ENCODE measurements at places on chromosomes 1 and 21.

DNA sequence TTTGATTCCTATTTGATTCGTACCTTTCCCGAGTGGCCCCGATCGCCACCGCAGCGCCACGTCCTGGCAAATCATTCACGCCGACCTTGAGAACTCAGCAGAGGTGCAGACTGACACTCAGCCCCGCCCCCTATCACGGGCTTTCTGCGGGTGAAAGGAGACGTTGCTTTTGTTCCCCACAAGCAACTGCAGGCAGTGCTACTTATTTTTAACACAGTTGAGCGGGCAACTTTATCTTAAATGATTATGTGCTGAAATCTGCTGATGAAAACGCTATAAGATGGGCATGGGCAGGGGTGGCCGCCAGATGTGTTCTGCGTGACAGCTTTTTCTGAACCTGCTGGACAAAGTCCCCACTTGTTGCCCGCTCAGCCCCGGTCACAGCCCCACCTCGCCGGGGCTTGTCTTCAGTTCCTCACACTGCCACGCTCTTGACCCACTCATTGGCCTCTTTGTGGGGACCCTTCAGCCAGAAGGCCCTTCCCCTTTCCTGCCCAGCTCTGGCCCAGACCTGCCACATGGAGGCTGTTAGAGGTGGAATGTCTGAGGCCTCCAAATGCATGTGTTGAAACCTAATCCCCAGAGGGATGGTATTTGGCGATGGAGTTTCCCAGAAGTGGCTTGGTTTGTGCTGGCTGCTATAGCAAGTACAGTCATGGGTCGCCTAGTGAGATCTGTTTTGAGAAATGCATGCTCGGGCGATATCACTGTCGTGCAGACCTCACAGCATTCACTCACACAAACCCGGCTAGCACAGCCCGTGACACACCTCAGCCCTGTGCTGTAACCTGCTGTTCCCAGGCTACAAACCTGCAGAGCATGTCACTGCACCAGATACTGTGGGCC is 15.7 kb upstream of the PDXK start:
- peak; percentile 92 for DNase-seq

DNA sequence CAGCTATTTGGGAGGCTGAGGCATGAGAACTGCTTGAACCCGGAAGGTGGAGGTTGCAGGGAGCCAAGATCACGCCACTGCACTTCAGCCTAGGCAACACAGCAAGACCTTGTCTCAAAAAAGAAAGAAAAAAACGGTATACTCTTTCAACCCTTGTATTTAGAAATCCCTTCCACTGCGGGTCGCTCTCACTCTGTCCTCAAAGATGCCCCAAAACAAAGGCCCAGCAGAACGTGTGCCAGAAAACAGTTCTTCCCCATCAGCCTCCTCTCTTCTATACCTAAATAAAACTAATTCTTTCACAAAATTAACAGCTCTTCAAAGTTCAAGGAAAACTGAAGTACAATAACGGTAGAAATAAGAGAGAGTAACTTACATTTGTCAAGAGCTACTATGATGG is 13.2 kb downstream of the SETD4 start:
- no peak for DNase-seq

GRCh38 chr1:115129071-115129640 is 39.9 kb upstream of the TSPAN2 start:
- peak; percentile 10 for DNase-seq

GRCh38 chr1:198657550-198658064 is 18.8 kb downstream of the PTPRC start:
- DNase-seq, result peak; percentile 100

DNA sequence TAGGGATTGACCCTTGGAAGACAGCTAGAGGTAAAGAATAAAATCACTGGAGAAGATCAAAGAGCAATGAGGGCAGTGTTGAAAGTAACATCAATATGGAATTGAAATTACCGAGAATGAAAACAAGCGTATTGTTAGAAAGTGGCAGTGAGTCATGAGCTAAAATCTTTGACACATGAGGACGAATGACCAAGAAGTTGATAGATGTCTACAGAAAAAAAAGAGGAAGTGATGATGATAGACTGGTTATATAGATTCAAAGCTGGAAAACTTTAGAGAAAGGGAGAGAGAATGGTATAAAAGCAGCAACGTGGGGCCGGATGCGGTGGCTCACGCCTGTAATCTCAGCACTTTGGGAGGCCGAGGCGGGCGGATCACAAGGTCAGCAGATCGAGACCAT is 12.5 kb upstream of the DNM3 start:
- DNase-seq, result no peak

DNA sequence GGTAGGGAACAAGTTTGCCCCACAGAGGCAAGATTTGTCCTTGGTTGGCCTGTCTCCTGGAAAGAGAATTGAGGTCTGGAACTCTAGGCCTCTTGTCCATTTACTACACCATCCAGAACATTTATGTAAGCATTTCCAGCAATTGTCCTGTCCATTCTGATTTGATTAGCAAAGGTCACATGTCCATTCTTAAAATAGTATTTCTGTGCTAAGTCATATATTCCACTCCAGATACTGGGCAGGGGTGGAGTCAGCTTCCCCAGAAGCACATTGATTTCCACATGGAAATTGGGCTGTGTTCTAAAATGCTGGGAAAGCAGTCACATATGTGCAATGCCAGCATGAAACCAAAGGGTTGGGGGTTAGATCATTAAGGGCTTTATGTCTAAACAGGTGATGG is 21.5 kb upstream of the FMN2 start:
- peak; percentile 7 for DNase-seq

- DNase-seq, result no peak
These were observed 212.3 kb downstream of the PTPRU start for GRCh38 chr1:29448456-29449235.

GRCh38 chr21:45941338-45941710 is 40.2 kb upstream of the COL6A1 start:
- no peak for DNase-seq

DNA sequence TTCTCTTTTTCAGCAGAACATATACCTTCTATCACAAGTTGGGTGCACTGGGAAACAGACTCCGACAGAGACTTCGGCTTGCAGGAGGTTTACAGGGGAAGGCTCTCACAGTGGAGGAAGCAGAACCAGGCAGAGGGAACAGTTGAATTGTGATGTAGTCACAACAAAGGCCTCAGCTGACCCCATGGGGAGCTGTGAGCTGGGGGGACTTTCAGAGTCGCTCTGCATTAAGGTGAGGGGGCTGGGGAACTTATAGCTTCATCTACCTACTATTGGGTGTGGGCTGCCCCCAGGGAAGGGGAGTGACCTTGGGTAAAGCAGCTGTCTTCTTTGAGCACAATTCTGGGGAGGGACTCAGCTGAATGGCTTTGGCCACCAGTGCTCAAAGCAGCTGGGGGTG is 94.9 kb upstream of the POU3F1 start:
- DNase-seq, result no peak

DNA sequence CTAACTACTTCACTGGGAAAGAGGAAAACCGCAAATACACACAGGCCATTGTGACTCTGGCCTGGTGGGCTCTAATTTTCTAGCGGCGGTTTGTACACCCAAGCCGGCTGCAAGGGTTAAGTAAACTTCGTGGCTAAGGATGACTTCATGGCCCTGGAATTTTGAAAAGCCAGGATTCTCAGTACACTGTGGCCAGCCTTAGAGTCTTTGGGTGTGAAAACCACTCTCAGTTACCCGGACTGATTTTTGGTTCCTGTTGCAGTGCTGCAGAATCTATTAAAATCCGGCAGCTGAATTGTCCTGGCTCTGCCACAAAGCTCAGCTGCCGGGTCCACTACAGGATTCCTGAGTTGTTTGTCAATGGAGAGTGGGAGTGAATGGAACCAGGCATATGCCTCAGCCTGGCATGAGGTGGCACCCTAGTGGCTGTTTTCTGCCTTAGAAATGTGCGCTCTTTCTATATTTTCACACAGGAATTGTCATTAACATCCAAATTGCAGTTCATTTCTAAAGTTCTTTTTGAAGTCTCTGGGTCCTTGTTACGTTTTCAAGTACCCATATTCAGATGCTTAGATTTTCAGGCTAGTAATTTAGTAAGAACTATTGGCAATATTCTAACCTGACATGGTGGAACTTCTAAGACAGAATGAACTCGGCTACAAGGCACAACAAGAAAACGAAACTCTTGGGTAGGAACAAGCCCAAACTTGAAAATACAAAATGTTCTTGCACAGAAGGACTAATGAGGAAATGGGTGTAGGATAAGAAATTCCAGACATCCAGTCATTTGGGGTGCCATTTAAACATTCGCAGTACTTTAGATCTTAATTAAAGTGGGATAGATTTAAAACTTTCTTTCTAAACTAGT is 255.9 kb downstream of the NFIA start:
- DNase-seq, result peak; percentile 85

GRCh38 chr1:207828485-207829158 is 76.8 kb downstream of the CD46 start:
- DNase-seq, result peak; percentile 86

- no peak for DNase-seq
These were observed 109.4 kb downstream of the KIF26B start for GRCh38 chr1:245264226-245264625.

- peak; percentile 11 for DNase-seq
These were observed 90.7 kb downstream of the IGSF21 start for GRCh38 chr1:18198260-18198659.

GRCh38 chr1:151968058-151968457 is 25.6 kb downstream of the S100A10 start:
- peak; percentile 52 for DNase-seq

- no peak for DNase-seq
These were observed 212.9 kb downstream of the DNM3 start for GRCh38 chr1:172054172-172054571.

GRCh38 chr1:107057197-107058133 is 991 bp downstream of the PRMT6 start:
- peak; percentile 29 for DNase-seq

DNA sequence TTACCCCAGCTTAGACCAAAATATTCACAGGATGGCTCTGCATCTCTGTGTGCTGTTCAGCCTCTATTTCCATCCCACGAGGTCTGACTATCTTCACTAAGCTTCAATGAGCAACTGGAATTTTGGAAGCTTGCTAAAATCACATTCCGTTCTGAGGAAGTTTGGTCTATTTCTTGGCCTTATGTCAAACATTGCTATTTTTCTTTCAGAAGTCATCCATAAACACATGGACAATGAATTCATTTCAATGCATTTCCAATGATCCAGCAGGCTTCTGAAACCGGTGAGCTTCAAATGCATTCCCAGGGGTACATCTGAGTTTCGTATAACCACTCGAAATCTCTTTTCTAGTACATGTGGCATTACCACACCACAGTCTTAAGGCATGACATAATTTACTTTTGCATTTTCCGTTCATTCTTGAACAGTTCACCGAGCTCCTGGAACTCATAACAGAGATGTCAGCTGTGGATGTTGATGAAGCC is 294.1 kb upstream of the KAZN start:
- peak; percentile 90 for DNase-seq

- DNase-seq, result no peak
These were observed 36.0 kb downstream of the AHDC1 start for GRCh38 chr1:27567971-27568299.

DNA sequence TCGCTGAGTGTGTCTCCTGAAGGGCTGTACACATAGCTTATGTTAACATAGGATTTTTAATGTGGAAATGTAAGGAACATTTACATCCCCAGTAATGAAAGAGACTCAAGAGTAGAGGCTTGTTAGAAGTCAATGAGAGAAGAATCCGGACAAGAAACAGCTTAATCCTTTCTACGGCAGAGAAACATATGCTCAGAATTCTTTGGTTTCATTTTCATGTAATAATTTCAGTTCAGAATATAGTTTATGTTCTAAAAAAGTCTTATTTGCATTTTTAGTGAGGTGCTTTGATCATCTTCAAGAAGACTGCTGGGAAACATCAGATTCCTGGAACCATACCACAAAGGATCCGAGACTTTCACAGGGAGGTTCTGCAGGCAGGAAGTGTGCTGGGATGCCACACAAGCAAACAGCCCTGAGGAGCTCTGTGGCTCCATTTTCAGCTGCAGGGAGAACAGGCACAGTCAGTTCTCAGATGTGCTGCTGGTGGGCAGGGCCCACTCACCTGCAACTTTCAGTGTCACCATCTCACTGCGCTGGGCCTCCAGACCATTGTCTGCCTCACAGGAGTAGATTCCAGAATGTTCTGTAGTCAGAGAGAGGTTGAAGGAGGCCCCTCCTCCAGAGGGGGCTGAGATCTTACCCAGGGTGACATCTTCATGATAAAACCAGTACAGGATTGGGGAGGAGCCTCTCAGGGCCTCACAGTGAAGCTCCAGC is 28.4 kb downstream of the FCRL5 start:
- no peak for DNase-seq

- peak; percentile 48 for DNase-seq
These were observed 40.9 kb upstream of the BEND5 start for GRCh38 chr1:48817505-48818114.

GRCh38 chr1:156750191-156750672 is 1.2 kb downstream of the HDGF start:
- DNase-seq, result peak; percentile 46

GRCh38 chr1:156644640-156645039 is 2.7 kb downstream of the BCAN start:
- DNase-seq, result no peak

GRCh38 chr1:55210990-55211801 is 4.0 kb downstream of the USP24 start:
- DNase-seq, result no peak

DNA sequence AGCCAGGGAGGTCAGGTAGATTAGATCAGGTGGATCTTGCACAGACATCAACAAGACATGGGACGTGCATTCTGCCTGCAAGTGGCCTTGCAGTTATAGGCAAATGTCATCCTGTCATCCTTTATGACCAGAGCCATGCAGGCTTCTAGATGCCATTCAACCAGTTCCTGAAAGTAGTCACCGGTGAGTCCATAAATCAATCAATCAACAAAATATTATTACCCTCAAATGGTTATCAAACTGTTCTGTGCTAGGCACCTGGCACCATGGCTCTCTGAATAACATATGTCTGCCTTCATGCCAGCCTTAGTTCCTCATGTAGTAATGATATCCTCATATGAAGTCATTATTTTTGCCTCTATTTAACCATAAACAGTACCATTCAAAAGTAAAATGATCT is 146.9 kb downstream of the TOMM20 start:
- no peak for DNase-seq

GRCh38 chr1:224226849-224227502 is 43.9 kb downstream of the DEGS1 start:
- no peak for DNase-seq

DNA sequence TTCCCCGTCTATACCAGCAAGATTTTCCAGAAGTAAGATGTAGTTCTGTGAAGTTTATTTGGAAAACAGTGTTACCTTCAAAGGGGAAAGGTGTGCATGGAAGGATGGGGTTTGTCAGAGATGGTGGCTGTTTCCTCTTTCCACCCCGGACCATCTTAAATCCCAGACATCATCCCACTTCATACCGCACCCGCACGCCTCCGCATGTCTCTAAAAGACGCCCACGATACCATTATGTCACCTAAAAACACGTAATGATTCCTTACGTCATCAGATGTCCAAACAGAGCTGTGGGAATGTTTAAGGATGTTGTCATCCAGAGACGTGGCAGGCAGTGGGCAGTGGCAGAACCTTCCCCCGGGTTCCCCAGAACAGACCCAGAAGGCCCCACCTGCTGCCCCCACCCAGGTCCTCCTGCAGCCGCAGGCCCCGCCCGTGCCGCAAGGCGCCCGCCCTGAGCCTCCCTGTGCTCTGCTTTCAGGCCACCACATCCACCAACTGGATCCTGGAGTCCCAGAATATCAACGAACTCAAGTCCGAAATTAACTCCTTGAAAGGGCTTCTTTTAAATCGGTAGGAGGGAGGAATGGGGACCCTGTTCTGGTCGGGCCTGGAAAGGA is 152.2 kb downstream of the PEX14 start:
- no peak for DNase-seq

- peak; percentile 77 for DNase-seq
These were observed at the start of gene DIPK1A for GRCh38 chr1:92961131-92961895. Gene DIPK1A (minus strand): TSS chr1:92961462. CDS start chr1:92961429, 33 bp downstream.

Measured in AG10803 (cell line).